Activated T-cell treated with anti-CD3 and anti-CD28 coated beads, Interleukin-2, amount 50 U/mL, for 72 hours (primary cell): ENCODE measurements at places on chromosomes 12 and 14.
A peak's percentile ranks its signal among the peaks of the same experiment; 100 is the strongest.

GRCh38 chr14:31992011-31992447 is 85.1 kb upstream of the ARHGAP5 start:
- no peaks in the 10 kb centered on the region for H3K4me1 ChIP-seq
- no peaks in the 10 kb centered on the region for H3K36me3 ChIP-seq
- peaks cover 26% of the 10 kb centered on the region for H3K27me3 ChIP-seq
- H3K4me3 ChIP-seq: no peak overlapping the region
- H3K27ac ChIP-seq: no peak overlapping the region

DNA sequence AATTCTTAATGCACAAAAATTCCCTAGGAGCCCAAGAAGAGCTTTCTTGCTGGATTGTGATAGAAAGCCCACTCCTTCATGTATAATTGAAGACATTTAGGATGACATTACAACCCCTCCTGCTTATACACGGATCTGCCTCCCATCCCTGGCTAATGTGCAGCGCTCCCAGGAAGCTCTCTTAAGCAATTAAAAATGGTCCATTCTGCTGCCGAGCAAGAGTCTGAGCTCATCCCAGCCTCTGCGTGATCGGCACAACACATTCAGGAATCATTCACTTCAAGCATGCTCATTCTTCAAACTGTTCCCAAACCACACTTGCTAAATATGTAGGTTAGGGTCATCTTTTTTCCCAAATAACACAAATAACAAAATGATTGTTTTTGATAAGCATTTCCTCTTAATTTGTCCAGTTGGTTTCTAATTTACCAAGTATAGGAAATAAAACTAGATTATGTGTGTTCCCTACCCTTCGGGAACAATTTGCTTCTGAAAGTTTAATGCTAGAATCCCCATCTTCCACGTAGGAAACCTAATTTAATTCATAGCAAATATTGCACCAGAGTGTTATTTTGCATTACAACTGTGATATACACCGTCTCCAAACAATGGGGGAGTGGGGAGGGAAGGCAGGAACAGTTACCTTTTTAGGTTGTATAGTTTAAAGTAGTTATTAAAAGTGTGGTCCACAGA is 17.3 kb upstream of the TMEM233 start:
- no peak overlapping the region for H3K27ac ChIP-seq
- H3K27me3 ChIP-seq: peaks cover 22% of the 10 kb centered on the region
- H3K4me3 ChIP-seq: no peak overlapping the region

- H3K27me3 ChIP-seq: peaks cover 68% of the 10 kb centered on the region
- no peak for DNase-seq
- no peak overlapping the region for H3K27ac ChIP-seq
- no peaks in the 10 kb centered on the region for H3K36me3 ChIP-seq
- no peak overlapping the region for H3K4me3 ChIP-seq
Measured at GRCh38 chr12:65565601-65566560, 258.4 kb upstream of the HMGA2 start.

DNA sequence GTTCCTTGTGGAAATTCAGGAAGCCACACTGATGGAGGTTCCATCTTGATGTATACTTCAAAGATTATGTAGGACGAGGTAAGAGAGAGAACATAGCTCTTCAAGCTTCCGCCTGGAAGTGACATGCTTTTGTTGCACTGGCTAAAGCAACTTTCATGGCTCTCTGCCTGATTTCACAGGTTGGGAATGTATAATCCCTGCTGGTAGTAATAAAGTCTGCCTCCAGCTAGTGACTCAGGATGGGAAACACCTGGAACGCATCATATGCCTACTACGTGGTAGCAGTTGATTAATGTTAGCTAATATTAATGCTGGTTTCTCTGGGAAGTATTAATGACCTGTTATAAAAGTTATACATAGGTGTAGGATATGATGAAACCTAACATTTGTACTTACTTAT is 71.1 kb downstream of the PELI2 start:
- H3K4me1 ChIP-seq: peaks cover 6% of the 10 kb centered on the region
- H3K36me3 ChIP-seq: no peaks in the 10 kb centered on the region
- no peak for DNase-seq
- no peak overlapping the region for H3K27ac ChIP-seq
- no peaks in the 10 kb centered on the region for H3K27me3 ChIP-seq

GRCh38 chr14:53043027-53043581 is 92.3 kb upstream of the FERMT2 start:
- no peak for DNase-seq
- no peaks in the 10 kb centered on the region for H3K27me3 ChIP-seq
- no peak overlapping the region for H3K4me3 ChIP-seq
- no peak overlapping the region for H3K27ac ChIP-seq
- H3K36me3 ChIP-seq: peaks cover 24% of the 10 kb centered on the region

GRCh38 chr14:31937730-31938346 is 139.3 kb upstream of the ARHGAP5 start:
- peak; percentile 81 for DNase-seq
- H3K27me3 ChIP-seq: peaks cover 6% of the 10 kb centered on the region
- H3K36me3 ChIP-seq: no peaks in the 10 kb centered on the region
- H3K4me3 ChIP-seq: no peak overlapping the region
- peak overlapping the region; percentile 24 for H3K27ac ChIP-seq

DNA sequence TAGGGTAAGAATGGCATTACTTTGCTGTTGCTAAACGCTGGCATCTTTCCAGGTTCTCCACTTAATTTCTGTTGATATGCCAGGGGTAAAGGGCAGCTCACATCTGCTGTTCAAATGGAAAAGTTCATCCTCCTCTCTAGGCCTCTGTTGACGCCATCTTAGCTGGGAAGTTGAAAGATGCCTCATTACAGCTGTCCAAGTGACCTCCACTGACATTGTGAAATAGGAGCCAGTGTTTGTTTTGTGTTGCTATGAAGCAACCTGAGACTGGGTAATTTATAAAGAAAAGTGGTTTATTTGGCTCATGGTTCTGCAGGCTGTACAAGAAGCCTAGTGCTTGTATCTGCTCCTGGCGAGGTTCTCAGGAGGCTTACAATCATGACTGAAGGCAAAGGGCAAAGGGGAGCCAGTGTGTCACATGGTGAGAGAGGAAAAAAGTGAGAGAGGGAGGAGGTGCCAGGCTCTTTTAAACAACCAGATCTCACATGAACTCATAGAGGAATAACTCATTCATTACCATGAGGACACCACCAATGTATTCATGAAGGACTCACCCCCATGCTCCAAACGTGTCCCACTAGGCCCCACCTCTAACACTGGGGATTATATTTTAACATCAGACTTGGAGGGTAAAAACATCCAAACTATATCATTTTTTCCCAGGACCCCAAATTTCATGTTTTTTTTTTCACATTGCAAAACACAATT is 3.2 kb upstream of the ADAM21 start:
- H3K27me3 ChIP-seq: no peaks in the 10 kb centered on the region
- no peak overlapping the region for H3K4me3 ChIP-seq
- no peaks in the 10 kb centered on the region for H3K36me3 ChIP-seq
- DNase-seq: no peak

GRCh38 chr12:44379831-44380230 is 496.3 kb downstream of the NELL2 start:
- no peaks in the 10 kb centered on the region for H3K4me1 ChIP-seq
- H3K36me3 ChIP-seq: no peaks in the 10 kb centered on the region
- no peak overlapping the region for H3K4me3 ChIP-seq
- H3K27me3 ChIP-seq: no peaks in the 10 kb centered on the region
- no peak overlapping the region for H3K27ac ChIP-seq

GRCh38 chr12:67772267-67773169 is 124.0 kb downstream of the DYRK2 start:
- no peaks in the 10 kb centered on the region for H3K27me3 ChIP-seq
- H3K4me1 ChIP-seq: no peaks in the 10 kb centered on the region
- no peak overlapping the region for H3K4me3 ChIP-seq

DNA sequence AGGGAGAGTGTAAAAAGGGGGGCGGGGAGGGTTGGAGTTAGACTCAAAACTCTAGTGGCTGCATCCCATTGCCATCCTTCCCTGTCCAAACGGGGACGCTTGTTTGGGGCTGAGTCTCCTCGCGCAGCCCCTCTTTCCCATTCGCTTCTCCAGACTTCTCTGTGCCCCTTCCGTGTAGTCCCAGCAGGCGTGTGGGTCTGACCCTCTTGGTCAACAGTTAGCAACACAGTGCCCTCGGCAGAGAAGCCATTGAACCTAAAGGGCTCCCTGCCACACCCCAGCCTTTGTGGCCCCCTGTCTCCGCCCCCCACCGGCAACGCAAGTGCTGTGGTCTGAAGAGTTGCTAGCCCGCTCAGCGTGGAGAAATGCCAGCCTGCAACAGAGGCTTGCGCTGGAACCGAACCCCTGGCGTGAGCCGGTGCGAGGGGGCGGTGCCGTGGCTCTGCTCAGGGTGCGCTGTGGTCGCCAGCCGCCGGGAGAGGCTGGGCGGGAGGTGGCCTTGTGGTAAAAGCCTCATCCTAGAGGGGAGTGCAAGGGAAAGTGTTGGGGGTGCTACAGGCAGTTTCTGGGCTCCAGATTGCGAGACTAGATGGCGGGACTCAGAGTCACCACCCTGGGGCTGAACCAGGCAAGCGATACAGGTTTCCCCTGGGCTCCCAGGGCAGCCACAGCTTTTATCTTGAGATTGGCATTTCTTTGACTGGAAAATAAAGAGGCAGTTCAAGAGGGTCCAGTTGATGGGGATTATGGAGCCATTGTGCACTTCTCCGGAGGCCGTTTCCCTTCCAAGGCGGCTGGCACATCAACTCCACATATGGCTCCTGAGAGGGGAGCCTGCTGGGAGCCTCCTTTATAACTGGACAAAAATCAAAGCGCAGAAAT is 2.1 kb downstream of the PLXNC1 start:
- H3K36me3 ChIP-seq: peaks cover 3% of the 10 kb centered on the region
- peak overlapping the region; percentile 96 for H3K4me3 ChIP-seq
- peaks cover 26% of the 10 kb centered on the region for H3K4me1 ChIP-seq
- H3K27ac ChIP-seq: peak overlapping the region; percentile 32
- peak; percentile 53 for DNase-seq

DNA sequence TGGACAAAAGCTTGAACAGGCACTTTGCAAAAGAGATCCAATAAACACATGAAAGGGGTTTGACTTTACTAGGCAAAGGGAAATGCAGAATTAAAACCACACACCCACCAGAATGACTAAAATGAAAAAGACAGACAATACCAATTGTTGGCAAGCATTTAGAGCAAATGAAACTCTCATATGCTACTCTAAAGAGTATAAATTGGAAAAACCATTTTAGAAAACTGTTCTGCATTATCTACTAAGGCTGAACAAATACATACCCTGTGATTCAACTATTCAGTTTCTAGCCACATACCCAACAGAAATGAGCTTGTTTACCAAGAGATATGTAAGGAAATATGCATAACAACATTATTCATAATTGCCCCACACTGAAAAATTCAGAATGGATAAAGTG is 8.5 kb upstream of the IL22 start:
- H3K4me3 ChIP-seq: no peak overlapping the region
- H3K4me1 ChIP-seq: peaks cover 66% of the 10 kb centered on the region
- no peak for DNase-seq
- no peaks in the 10 kb centered on the region for H3K36me3 ChIP-seq
- peak overlapping the region; percentile 4 for H3K27ac ChIP-seq
- peaks cover 61% of the 10 kb centered on the region for H3K27me3 ChIP-seq

GRCh38 chr14:62117010-62117750 is 355.0 kb downstream of the SNAPC1 start:
- H3K27me3 ChIP-seq: peaks cover 70% of the 10 kb centered on the region
- H3K27ac ChIP-seq: no peak overlapping the region
- peak overlapping the region; percentile 78 for H3K4me3 ChIP-seq
- no peaks in the 10 kb centered on the region for H3K36me3 ChIP-seq
- H3K4me1 ChIP-seq: peaks cover 4% of the 10 kb centered on the region

DNA sequence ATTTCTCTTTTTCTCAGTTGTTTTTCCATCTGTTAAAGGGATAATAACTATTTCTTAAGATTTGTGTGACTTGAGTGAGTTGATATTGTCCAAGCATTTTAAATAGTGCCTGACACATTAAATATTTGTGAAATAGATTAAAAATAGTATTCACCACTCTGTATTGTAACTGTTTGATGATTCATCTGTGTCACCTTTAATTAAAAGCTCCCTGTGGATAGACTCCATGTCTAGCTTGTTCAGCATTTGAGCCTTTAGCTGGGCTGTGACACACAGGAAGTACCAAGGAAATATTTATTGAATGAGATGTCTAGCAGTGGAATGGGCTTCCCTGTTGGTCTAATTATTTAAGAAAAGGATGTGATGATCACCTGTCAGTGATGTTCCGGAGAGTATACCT is 1.8 kb upstream of the GLIPR1L2 start:
- no peak for DNase-seq
- H3K4me1 ChIP-seq: peaks cover 30% of the 10 kb centered on the region
- H3K27ac ChIP-seq: peak overlapping the region; percentile 93
- no peaks in the 10 kb centered on the region for H3K36me3 ChIP-seq
- no peaks in the 10 kb centered on the region for H3K27me3 ChIP-seq

DNA sequence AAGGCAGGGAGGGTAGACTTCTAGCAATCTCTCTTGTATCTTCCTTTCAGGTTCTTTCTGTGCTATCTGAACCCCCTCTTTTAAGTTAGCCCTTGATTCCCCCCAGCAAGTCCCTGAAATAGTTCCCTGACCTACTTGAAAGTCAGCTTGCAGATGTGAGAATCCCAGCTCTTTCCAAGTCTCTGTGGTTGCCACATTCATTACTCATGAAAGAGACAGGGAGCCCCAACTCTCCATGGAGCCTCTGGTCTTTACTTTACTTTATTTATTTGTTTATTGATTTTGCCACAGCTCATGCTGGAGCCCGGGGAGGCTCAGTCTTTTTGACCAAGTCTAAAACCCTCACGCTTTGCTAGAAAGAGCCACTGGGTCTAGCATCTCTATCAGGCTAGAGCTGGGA is 193.6 kb upstream of the FAR2 start:
- no peaks in the 10 kb centered on the region for H3K36me3 ChIP-seq
- no peak overlapping the region for H3K4me3 ChIP-seq
- H3K27me3 ChIP-seq: peaks cover 8% of the 10 kb centered on the region
- no peaks in the 10 kb centered on the region for H3K4me1 ChIP-seq
- no peak overlapping the region for H3K27ac ChIP-seq

- peaks cover 93% of the 10 kb centered on the region for H3K4me1 ChIP-seq
- H3K4me3 ChIP-seq: peak overlapping the region; percentile 77
- peak overlapping the region; percentile 85 for H3K27ac ChIP-seq
Measured at GRCh38 chr14:91241863-91242262, 2.6 kb downstream of the GPR68 start.

DNA sequence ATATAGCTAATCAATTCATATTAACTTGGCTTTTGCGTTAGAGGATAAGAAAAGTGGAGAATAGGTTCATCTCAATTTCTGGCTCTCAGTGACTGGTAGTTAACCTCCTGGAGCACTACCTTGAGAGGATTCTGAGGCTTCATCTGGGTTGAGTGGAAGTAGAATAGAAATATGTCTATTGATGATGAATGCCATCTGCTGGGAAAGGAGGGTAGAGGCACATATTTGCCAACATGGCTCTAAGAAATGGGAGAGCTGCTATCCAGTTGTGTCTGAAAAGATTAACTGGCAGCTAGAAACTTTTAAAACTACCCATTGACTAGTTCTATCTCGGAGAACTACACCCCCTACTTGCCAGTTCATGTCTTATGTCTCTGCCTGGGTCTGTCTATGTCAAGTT is 530.1 kb downstream of the NRXN3 start:
- H3K4me1 ChIP-seq: no peaks in the 10 kb centered on the region
- no peak for DNase-seq
- H3K36me3 ChIP-seq: no peaks in the 10 kb centered on the region
- H3K27me3 ChIP-seq: no peaks in the 10 kb centered on the region
